ENCODE measurements at places on chromosomes 11 and 22. TPM values are rescaled to one million over a fixed set of nuclear protein-coding genes. Genes with fewer than 3 reads are reported as not detected.

The USP35 gene
- 13.1 TPM for total RNA-seq

The SMCO4 gene
- 33.7 TPM for total RNA-seq

DNA sequence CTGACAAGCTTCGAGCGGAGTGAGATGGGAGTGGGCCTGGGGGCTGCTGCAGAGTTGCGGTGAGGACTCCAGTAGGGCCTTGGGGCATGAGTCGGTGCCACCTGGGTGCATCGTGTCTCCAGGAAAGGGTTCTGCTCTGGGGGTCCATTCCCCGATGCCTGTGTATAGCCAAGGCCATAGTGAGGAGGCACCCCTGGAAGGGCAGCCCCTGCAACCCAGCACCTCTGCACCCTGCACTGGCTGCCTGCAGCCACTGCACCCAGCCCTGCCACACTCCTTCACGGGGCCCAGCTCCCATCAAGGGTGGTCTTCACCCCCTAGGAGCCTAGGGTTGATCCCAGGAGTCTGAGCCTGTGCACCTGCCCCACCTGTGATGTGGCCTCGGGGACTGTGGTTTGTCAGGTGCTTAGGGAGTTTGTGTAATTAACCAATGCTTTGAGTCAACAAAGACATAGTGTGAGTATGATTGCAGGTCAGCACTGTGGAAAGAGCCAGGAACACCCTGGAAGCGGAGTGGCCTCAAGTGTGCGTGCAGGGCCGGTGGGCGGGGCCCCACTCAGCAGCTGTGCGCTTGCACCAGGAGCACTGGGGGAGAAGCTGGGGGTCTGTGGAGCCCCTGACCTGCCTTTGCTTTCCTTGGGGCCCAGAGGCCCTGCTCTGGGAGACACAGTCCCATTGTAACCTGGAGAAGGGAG lies 1299.3 kb downstream of the BRD1 start:
- DNase-seq = no peak
- H3K4me1 ChIP-seq = no peaks in the 10 kb centered on the region
- no peak overlapping the region for H3K4me3 ChIP-seq
- no peak overlapping the region for H3K27ac ChIP-seq
- H3K27me3 ChIP-seq = no peaks in the 10 kb centered on the region

DNA sequence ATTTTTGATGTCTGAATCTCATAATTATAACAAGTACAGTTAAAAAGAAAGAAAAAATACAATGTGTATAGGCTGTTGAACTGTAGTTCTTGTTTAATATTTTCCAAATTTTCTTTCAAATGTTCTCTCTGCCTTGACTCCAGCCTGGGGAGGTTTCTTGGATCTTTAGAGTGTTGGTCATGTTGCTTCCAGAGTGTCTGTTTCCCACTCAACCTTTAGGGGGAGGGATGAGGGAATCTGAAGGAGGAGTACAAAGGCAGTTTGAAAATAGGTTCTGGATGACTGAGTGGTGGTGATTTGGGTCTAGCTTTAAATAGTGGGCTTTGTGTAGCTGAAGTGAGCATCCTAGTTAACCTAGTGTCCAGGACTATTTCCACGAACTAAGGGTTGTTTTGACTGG lies 2.0 kb downstream of the CTNND1 start:
- H3K27ac ChIP-seq = no peak overlapping the region
- no peaks in the 10 kb centered on the region for H3K27me3 ChIP-seq
- H3K36me3 ChIP-seq = peaks cover 1% of the 10 kb centered on the region
- H3K4me3 ChIP-seq = no peak overlapping the region

DNA sequence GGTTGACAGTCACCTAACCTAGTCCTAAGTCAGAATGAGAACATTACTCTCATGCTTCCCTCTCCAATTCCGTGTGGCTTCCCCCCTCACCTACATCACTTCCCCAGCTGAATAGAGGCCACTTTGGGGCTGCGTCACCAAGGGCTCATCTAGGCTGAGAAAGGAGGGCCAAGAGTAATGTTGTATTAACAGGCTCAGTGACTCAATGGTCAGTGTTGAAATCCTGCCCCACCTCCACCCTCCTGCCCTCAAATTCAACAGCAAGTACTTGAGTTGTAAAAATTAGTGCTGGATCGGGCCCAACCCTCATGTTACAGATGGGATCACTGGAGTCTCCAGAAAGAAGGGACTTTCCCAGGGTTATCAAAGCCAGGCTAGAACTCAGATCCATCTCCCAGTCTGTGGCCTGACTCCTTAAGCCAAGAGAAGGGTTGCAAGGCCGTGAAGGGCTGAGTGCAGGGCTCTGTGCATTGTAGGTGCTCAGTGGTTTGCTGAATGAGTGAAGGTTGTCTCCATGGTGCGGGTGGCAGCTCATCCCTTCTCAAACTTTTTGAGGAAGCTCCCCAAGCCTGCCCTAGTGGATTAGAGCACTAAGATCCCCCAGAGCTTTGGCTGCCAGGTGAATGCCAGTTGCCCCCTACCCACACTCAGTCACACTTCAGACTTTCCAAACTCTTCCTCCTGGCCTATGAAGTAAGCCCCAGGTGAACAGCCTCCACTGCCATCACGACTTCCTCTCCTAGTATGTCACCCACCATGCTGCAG lies 3.2 kb downstream of the DGAT2 start:
- peaks cover 45% of the 10 kb centered on the region for H3K4me1 ChIP-seq
- no peak overlapping the region for H3K27ac ChIP-seq
- peaks cover 5% of the 10 kb centered on the region for H3K36me3 ChIP-seq
- H3K4me3 ChIP-seq = no peak overlapping the region

GRCh38 chr11:6233984-6234386 lies 451 bp downstream of the FHIP1B start:
- peak overlapping the region; percentile 95 for H3K4me3 ChIP-seq
- peaks cover 40% of the 10 kb centered on the region for H3K4me1 ChIP-seq
- no peak for DNase-seq
- H3K27me3 ChIP-seq = no peaks in the 10 kb centered on the region
- H3K36me3 ChIP-seq = peaks cover under 1% of the 10 kb centered on the region

DNA sequence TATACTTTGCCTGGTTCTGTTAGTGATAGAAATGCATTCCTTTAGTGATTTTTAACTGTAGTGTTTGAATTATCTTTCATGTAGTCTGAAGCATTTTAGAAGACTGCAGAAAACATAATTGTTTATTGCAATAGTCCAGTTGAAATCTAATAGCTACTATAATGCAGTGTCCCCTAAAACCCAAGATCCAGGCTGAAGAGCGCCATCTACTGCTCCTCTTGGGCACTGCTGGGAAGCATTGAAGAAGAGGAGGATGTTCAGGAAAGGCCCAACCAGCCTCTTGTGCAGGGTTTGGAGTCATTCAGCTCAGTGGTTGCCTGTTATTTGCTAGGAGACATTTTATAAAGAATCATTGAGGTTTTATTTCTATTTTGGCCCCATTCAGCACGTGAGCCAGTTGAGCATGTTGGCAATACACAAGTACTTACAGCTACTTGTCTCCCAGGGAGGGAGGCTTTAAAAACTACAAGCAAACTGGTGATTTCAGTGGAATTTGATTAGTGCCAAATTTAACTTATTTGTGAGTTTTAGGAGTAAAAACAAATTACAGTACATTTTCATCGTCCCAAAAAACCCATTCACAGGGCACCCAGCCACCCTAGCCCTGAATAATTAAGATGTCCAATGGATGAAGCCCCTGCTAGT lies 74.9 kb upstream of the HORMAD2 start:
- peak; percentile 90 for DNase-seq
- no peak overlapping the region for H3K4me3 ChIP-seq
- H3K36me3 ChIP-seq = peaks cover 28% of the 10 kb centered on the region
- peaks cover 10% of the 10 kb centered on the region for H3K4me1 ChIP-seq

The OR10D3 gene
- total RNA-seq = not detected

DNA sequence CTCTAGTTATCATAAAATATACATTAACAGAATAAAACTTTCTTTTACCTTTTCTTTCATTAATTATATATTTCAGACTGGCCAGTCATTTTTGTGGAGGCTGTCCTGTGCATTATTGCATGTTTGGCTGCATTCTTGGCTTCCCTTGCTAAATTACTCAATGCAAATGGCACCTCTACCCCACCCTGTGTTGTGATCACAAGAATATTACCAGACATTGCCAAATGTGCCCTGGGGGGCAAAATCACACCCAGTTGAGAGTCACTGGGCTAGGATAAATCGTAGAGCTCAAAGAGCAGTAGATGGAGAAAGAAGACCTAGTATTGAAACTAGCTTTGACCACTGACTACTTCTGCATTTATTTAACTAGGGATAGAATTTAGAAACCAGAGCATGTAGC lies 1257.8 kb upstream of the TENM4 start:
- H3K36me3 ChIP-seq = no peaks in the 10 kb centered on the region
- H3K27ac ChIP-seq = no peak overlapping the region
- H3K4me3 ChIP-seq = no peak overlapping the region
- H3K4me1 ChIP-seq = no peaks in the 10 kb centered on the region
- DNase-seq = no peak

GRCh38 chr11:71465054-71465453 lies 12.1 kb downstream of the NADSYN1 start:
- H3K4me3 ChIP-seq = no peak overlapping the region
- no peaks in the 10 kb centered on the region for H3K27me3 ChIP-seq
- no peak overlapping the region for H3K27ac ChIP-seq
- H3K36me3 ChIP-seq = peaks cover 64% of the 10 kb centered on the region

The MYRF gene
- 1.1 TPM for total RNA-seq

DNA sequence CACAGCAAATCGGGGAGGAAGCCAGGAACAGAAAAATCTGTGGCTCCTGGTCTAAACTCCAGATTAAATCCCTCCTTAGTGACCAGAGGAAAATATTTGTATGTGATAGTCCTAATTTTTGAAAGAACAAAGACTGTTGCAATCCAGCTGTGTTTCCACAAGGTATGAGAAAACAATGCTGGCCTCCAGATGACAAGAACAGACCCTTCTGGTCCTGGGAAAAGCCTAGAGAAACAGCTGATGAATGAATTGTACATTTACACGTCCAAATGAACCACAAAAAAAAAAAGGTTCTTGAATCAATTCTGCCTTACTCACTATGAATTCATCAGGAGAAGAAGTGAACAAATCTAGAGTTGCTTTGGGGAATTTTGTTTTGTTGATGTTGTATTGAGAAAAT lies 63.7 kb downstream of the ETS1 start:
- peaks cover 55% of the 10 kb centered on the region for H3K4me1 ChIP-seq
- H3K27me3 ChIP-seq = no peaks in the 10 kb centered on the region
- peak overlapping the region; percentile 93 for H3K4me3 ChIP-seq

The APOA1 gene
- not detected for total RNA-seq

The OSBP2 gene
- total RNA-seq = 2.1 TPM

GRCh38 chr22:18994701-18995326 lies 58.7 kb upstream of the PRODH start:
- H3K27ac ChIP-seq = no peak overlapping the region
- no peaks in the 10 kb centered on the region for H3K4me1 ChIP-seq
- DNase-seq = no peak
- no peaks in the 10 kb centered on the region for H3K36me3 ChIP-seq

GRCh38 chr11:36509201-36509639 lies 852 bp downstream of the TRAF6 start:
- peak; percentile 74 for DNase-seq
- H3K27me3 ChIP-seq = peaks cover 17% of the 10 kb centered on the region
- H3K36me3 ChIP-seq = peaks cover 6% of the 10 kb centered on the region
- H3K27ac ChIP-seq = peak overlapping the region; percentile 90
- H3K4me3 ChIP-seq = peak overlapping the region; percentile 98
- peaks cover 23% of the 10 kb centered on the region for H3K4me1 ChIP-seq

- H3K4me1 ChIP-seq = peaks cover 37% of the 10 kb centered on the region
- H3K27me3 ChIP-seq = no peaks in the 10 kb centered on the region
- peaks cover 60% of the 10 kb centered on the region for H3K36me3 ChIP-seq
- peak overlapping the region; percentile 88 for H3K4me3 ChIP-seq
- H3K27ac ChIP-seq = peak overlapping the region; percentile 92
These were observed 1.9 kb upstream of the UQCC3 start for GRCh38 chr11:62669420-62670161.

The TTC28 gene
- total RNA-seq = 1.3 TPM

The INS gene
- not detected for total RNA-seq

The NTM gene
- total RNA-seq = not detected

The DKK3 gene
- total RNA-seq = not detected

The CTSF gene
- 1.2 TPM for total RNA-seq

DNA sequence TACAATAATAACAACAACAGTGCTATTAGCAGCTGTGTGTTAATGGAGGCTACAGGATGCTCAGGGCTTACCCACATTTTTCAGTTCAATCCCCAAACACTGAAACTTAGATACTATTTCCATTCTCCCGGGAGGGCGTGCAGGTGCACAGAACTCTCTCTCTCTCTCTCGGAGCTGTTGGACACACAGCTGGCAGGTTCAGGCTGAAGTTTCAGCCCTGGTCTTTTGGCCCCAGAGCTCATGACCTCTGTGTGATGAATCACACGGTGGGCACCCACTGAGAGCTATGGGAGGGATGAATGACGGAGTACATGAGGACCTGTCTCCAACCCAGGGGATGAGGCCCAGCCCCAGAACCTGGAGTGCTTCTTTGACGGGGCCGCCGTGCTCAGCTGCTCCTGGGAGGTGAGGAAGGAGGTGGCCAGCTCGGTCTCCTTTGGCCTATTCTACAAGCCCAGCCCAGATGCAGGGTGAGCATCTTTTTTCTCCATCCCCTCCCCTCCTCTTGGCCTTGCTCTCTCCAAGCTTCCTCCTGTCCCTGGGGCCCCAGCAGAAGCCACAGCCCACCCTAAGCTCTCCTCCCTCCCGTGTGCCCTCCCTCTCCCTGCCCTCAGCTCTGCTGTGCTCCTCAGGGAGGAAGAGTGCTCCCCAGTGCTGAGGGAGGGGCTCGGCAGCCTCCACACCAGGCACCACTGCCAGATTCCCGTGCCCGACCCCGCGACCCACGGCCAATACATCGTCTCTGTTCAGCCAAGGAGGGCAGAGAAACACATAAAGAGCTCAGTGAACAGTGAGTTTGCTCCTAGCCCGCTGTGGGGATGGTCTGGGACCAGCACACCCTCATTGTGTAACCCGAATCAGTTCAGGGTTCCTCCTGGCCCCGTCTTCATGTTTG lies 16.9 kb downstream of the CSF2RB start:
- H3K27me3 ChIP-seq = no peaks in the 10 kb centered on the region
- H3K27ac ChIP-seq = no peak overlapping the region
- DNase-seq = no peak
- H3K4me3 ChIP-seq = no peak overlapping the region

- no peaks in the 10 kb centered on the region for H3K36me3 ChIP-seq
- peaks cover 2% of the 10 kb centered on the region for H3K27me3 ChIP-seq
- no peak overlapping the region for H3K4me3 ChIP-seq
- H3K4me1 ChIP-seq = peaks cover 27% of the 10 kb centered on the region
- no peak overlapping the region for H3K27ac ChIP-seq
These were observed 57.1 kb upstream of the TCF20 start for GRCh38 chr22:42327462-42328129.

- no peak overlapping the region for H3K4me3 ChIP-seq
- H3K27ac ChIP-seq = no peak overlapping the region
- H3K4me1 ChIP-seq = peaks cover 3% of the 10 kb centered on the region
- H3K27me3 ChIP-seq = peaks cover 2% of the 10 kb centered on the region
- DNase-seq = no peak
- no peaks in the 10 kb centered on the region for H3K36me3 ChIP-seq
These were observed 62.0 kb upstream of the RASD2 start for GRCh38 chr22:35478633-35479107.
